ENCODE measurements at places on chromosomes 2 and 18.
A peak's percentile ranks its signal among the peaks of the same experiment; 100 is the strongest.

DNA sequence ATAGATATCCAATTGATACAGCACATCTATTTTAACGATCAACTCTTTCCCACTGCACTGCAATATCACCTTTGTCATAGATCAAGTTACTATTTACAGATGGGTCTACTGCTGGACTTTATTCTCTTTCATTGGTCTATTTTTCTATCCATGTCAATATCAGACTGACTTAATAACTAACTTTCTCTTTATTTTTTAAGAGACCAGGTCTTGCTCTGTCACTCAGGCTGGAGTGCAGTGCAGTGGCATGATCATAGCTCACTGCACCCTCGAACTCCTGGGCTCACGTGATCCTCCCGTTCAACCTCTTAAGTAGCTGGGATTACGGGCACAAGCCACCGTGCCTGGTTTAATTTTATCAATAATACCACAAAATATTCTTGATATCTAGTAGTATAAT lies 71.2 kb downstream of the TLK1 start:
- H3K4me1 ChIP-seq, result peaks cover 3% of the 10 kb centered on the region
- DNase-seq, result no peak
- no peaks in the 10 kb centered on the region for H3K36me3 ChIP-seq
- no peaks in the 10 kb centered on the region for H3K27me3 ChIP-seq
- no peak overlapping the region for H3K4me3 ChIP-seq
- H3K27ac ChIP-seq, result no peak overlapping the region

GRCh38 chr18:52748343-52748742 lies 408.3 kb downstream of the DCC start:
- H3K4me3 ChIP-seq, result no peak overlapping the region
- no peak for DNase-seq
- no peaks in the 10 kb centered on the region for H3K4me1 ChIP-seq
- H3K27me3 ChIP-seq, result no peaks in the 10 kb centered on the region
- no peaks in the 10 kb centered on the region for H3K36me3 ChIP-seq

DNA sequence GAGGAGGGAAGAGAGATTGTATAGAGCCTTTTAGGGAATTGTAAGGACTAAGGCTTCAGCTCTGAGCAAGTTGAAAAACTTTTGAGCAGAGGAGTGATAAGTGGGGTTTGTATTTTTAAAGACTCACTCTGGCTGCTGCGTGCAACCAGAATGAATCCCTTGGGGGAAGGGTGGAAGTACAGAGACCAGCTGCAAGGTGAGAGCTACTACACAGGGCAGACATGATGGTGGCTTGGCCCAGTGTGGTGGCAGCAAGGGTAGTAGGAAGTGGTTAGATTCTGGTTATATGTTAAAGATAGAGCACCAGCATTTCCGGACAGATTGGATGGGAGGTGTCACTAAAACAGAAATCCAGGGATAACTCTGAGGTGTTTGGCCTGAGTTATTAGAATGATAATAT lies 10.1 kb upstream of the SESTD1 start:
- H3K36me3 ChIP-seq, result no peaks in the 10 kb centered on the region
- H3K27me3 ChIP-seq, result no peaks in the 10 kb centered on the region
- DNase-seq, result no peak
- H3K27ac ChIP-seq, result no peak overlapping the region

DNA sequence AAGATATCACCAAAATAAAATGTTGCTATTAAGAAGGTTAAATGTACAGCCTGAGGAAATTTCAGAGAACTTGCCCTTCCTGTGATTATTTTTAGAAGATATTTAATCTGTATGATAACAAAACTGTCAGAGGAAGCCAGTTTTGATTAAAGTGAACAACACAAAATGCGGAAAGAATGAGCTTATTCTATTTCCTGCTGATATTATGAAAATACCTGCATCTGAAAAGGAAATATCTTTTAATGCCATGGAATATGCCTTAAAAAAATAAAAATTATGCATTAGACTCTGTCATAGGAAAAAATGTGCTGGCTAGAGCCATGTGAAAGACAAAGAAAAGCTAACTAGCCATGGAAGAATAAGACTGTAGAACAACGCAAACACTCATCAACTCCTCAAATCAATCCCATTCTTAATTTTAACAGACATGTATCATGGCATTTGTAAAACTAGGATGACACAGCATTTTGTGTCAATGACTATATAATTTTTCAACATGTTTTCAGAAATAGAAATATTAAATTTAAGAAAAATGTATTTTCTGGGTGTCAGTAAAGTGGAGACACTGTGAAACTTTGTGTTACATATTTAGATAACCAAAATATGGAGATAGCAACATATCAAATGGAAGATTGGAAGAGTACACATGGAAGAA lies 1768.2 kb downstream of the SUCLG1 start:
- no peak overlapping the region for H3K4me3 ChIP-seq
- H3K4me1 ChIP-seq, result no peaks in the 10 kb centered on the region
- no peak overlapping the region for H3K27ac ChIP-seq
- H3K27me3 ChIP-seq, result no peaks in the 10 kb centered on the region
- no peaks in the 10 kb centered on the region for H3K36me3 ChIP-seq
- DNase-seq, result no peak

- no peak overlapping the region for H3K27ac ChIP-seq
- H3K36me3 ChIP-seq, result no peaks in the 10 kb centered on the region
- H3K4me1 ChIP-seq, result no peaks in the 10 kb centered on the region
- no peak for DNase-seq
- H3K27me3 ChIP-seq, result no peaks in the 10 kb centered on the region
- no peak overlapping the region for H3K4me3 ChIP-seq
Observed at GRCh38 chr2:119114266-119114665, 44.3 kb downstream of the C1QL2 start.

DNA sequence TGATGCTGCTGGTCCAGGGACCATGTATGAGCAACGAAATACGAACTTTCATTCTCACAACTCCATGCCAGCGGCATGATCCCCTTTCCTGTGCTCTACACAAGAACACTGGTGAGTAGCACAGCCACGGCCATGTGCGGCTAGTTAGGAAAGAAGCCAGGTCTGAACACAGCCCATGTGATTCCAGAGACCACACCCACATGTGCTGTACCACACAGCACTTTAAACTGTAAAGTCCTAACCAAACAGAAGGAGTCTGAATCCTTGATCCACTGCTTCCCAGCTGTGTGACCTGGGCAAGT lies 33.0 kb upstream of the ACAA2 start:
- no peaks in the 10 kb centered on the region for H3K27me3 ChIP-seq
- no peak overlapping the region for H3K27ac ChIP-seq
- peaks cover 5% of the 10 kb centered on the region for H3K36me3 ChIP-seq
- H3K4me1 ChIP-seq, result no peaks in the 10 kb centered on the region
- no peak overlapping the region for H3K4me3 ChIP-seq
- DNase-seq, result no peak

GRCh38 chr2:109261906-109262631 lies 133.1 kb downstream of the SH3RF3 start:
- no peak overlapping the region for H3K27ac ChIP-seq
- no peak for DNase-seq
- H3K27me3 ChIP-seq, result no peaks in the 10 kb centered on the region
- H3K4me1 ChIP-seq, result no peaks in the 10 kb centered on the region

- H3K27me3 ChIP-seq, result no peaks in the 10 kb centered on the region
- DNase-seq, result peak; percentile 40
- H3K4me3 ChIP-seq, result peak overlapping the region; percentile 45
- no peaks in the 10 kb centered on the region for H3K4me1 ChIP-seq
- H3K27ac ChIP-seq, result no peak overlapping the region
Observed at GRCh38 chr2:233354971-233355574, 779 bp downstream of the DGKD start.

GRCh38 chr2:176405477-176405876 lies 136.2 kb downstream of the MTX2 start:
- no peaks in the 10 kb centered on the region for H3K36me3 ChIP-seq
- H3K27ac ChIP-seq, result no peak overlapping the region
- no peak for DNase-seq
- H3K27me3 ChIP-seq, result no peaks in the 10 kb centered on the region
- H3K4me3 ChIP-seq, result no peak overlapping the region
- H3K4me1 ChIP-seq, result no peaks in the 10 kb centered on the region

Data from pancreas (tissue), 10 donors.